NCI-H2107 (cell line): ENCODE measurements at places on chromosomes 3 and 15.

GRCh38 chr15:89074402-89075012 lies 13.7 kb upstream of the ABHD2 start:
- DNase-seq = no peak

DNA sequence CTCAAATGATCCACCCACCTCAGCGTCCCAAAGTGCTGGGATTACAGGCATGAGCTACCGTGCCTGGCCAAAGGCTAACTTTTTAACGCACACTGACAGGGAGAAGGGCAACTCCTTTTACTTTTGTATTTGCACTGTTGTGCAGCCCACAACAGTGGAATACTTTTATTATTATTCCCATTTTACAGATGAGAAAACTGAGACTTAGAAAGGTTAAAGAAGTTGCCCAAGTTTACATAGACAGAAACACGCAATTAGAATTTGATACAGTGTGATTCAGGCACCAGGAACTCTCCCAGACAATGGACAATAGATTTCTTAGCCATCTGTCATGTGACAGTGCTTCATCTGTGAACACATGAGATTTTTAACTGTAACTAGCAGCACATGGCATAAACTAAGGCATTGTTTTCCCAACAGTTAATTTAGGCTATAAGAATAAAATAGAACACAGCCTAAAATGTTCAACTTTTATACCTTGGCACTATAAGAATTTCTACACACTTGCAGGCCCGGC lies 18.8 kb downstream of the STAG1 start:
- DNase-seq = no peak

- DNase-seq = no peak
Measured at GRCh38 chr3:62670351-62670750, 204.9 kb downstream of the CADPS start.

DNA sequence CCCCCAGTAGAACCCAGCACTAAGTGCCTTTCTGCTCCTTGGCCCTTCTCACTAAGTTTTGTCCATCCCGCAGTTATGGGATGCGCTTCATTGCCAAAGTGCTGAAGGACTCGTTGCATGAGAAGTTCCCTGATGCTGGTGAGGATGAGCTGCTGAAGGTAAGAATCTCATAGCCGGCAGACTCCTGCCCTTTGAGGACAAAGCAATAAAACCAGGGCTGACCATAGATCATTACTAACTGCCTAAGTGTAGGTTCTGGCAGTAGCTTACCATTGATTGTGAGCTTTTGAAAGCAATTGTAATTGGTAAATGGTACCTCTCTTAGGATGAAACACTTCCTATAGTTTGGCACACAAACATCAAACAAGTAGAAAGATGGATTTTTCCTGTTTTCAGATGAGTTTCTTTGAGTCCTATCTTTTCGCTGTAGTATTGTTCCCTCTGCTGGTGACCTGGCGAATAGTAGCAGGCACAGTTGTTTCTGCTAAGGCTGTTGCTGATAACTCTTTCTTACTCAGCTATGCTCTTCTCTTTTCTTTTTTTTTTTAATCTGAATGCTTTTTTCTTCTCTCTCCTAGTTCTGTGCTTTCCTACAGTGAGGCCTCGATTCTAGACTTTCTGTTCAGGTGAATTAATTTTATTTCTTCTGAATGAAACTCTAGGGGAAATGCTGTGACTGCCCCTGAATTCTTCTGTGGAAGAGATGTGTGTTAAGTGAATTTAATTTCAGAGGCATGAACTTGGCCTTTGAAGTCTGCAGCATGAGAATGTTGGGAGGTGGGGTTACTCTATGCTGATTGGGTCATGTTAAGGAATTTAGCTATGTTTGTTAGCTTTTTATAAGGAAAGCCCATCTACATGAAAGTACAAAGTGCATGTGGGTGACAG lies 47.4 kb upstream of the CRTC3 start:
- no peak for DNase-seq

DNA sequence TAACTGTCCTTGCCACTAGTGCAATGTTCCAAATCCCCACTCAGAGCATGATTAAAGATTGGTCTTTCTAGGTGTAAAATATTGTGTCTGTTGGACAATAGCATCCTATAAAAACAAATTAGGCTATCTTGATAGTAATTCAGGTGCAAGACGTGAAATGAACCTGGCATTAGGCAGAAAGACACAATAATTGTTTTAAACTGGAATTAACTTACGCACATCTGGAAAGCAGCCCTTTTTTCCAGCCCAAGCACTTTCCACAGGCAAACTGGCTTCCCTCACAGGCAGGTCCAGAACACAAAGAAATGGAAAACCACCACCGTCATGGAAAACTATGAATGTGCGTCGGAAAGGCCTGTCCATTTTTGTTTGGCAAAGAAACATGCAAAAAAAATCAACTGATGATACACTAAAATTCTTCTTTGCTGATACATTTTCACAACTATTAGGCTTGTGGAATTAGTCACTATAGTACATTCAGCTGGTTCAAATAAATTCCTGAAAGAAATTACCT lies 474.7 kb upstream of the IL12A start:
- no peak for DNase-seq

- no peak for DNase-seq
Measured at GRCh38 chr3:189267981-189268613, 96.3 kb downstream of the TPRG1 start.

GRCh38 chr3:172461530-172462138 lies 13.4 kb upstream of the GHSR start:
- DNase-seq = no peak

DNA sequence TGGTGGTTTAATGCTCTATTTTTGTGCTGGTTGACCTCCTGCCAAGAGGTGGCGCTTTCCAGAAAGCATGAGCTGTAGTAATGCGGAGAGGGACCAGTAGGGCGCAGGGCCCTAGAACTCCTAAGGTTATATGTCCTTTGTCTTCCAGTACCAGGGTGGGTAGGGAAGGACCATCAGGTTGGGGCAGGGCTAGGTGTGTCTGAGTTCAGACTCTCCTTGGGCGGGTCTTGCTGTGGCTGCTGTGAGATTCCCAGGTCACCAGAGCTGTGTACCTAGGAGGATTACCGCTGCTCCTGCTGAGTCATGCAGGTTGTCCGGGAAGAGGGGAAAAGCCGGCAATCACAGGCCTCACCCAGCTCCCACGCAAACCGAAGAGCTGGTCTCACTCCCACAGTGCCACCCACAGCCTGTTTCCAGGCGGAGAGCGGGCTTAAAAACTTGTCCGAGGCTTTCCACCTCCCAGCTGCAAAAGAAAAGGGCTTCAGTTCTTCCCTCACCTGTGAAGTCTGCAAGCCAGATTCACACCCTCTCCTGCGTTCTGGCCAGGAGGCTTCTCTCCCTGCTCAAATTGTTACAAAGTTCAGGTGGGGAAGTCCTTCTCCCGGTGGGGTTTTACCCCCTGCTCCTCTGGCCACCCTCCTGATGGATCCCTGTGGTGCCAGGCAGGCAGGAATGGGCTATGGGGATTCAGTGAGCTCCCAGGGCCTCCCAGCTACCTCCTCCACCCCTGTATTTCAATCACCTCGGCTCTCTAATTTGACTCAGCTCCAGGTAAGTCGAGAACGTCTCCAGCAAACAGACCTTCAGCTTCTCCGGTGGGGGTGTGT lies 37.7 kb upstream of the BCHE start:
- no peak for DNase-seq

DNA sequence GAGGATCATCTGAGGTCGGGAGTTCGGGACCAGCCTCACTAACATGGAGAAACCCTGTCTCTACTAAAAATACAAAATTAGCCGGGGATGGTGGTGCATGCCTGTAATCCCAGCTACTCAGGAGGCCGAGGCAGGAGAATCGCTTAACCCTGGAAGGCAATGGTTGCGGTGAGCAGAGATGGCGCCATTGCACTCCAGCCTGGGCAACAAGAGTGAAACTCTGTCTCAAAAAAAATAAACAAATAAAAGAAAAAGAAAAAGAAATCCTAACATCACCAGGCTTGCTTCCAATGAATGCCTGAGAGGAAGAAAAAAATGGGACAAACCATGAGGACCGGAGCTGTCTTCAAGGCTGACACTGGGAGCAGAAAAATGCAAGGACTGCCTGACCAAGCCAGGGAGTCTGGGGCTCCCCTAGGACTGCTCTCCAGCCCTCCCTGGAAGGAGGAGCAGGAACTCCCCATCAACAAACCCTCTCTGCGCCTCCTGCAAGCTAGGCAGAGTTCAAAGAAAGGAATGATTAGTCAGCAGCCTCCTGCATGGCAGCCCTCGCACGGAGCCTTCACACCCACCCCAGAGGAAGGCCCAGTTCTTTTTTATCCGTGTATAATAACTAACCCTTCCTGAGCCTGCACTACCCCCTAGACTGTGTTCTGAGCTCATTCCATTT lies 55.4 kb downstream of the NUP210 start:
- DNase-seq = no peak

DNA sequence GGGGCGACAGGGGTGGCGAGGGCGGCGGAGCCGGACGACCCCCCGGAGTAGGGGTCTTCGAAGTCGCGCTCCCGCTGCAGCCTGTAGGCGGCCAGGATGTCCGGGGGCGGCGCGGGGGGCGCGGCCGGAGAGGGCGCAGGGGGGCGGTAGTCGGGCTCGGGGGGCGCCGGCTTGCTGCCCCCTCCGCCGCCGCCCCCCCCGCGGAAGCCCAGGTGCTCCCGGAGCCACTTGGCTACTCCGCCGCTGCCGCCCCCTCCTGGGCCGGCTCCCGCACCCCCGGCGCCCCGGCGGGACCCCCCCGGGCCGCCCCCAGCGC lies 230 bp downstream of the SHF start:
- no peak for DNase-seq

GRCh38 chr3:154078672-154079071 lies 42.5 kb upstream of the ARHGEF26 start:
- no peak for DNase-seq

DNA sequence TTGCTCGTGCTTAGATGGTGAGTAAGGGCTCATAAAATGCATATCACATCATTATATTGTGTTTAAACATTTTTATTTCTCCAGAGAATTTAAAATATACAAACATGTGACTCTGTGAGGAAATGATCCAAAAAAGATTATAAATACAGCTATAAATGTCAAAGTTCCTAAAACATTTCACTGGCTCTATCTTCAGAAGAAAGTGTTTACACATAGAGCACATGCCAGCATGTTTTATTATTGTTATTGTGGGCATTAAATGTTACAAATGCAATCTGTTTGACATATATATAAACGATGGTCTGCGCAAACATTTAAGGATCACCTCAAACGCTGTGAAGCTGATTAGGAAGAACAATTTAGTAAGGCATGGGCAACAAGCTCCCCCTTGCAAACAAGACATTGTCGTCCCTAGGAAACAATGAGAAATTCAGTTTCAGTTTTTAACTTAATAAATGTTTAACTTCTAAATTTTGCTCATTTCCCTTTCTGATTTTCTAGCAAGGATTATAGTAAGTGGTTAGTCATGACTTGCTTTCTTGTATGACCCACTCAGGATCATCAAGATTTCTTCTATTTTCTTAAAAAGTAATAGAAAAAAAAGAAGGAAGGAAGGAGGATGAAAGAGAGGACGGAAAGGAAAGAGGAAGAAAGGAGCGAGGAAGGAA lies 207.5 kb downstream of the SATB1 start:
- DNase-seq = no peak

GRCh38 chr3:171266034-171266739 lies 194.0 kb downstream of the TNIK start:
- no peak for DNase-seq

- no peak for DNase-seq
Measured at GRCh38 chr3:30764281-30764680, 130.2 kb downstream of the GADL1 start.

GRCh38 chr3:13338231-13338630 lies 81.9 kb downstream of the NUP210 start:
- DNase-seq = no peak

DNA sequence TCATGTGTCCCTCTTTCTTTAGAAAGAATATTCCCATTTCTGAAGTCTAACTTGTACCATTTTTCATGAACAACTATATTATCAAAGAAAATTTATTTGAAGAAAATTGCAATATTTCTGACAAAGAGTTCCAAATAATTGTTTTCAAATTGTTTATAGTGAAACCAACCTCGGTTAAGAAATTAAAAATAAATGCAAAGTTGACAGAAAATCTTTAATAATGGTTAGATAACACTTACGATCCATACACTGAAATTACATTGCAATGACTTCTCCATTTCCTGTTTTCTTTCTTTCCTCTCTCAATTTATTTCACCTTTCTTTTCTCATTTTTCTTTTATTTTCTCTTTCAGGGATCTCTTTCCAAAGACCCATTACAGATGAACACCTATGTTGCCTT lies 125.1 kb downstream of the STAC start:
- DNase-seq = no peak

DNA sequence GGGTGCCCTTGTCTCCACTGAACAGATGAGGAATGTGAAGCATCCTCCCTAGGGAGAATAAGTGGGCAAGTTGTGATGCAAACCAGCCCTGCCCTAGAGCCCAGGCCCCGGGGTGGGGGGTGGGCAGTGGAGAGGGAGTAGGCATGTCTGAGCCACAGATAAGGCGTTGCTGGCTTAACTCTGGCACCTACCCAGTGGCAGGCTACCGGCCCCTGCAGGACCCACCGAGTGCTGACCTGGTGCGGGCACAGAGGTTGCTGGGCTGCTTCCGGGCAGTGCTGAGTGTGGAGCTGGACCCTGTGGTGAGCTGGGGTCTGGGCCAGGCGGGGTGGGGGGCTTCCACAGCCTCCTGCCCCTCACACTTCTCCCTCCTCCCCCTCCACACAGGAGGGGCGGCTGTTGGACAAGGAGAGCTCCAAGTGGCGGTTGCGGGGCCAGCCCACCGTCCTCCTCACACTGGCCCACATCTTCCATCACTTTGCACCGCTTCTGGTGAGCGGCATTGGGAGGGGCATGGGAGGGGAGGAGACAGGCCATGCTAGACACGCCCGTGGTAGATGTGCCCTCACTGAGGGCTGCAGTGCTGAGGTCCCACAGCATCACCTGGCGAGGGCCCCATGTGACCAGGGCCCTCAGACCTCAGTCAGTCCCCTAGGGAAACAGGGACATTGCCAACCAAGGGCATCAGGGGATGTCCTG lies 10.1 kb downstream of the RNF123 start:
- no peak for DNase-seq

DNA sequence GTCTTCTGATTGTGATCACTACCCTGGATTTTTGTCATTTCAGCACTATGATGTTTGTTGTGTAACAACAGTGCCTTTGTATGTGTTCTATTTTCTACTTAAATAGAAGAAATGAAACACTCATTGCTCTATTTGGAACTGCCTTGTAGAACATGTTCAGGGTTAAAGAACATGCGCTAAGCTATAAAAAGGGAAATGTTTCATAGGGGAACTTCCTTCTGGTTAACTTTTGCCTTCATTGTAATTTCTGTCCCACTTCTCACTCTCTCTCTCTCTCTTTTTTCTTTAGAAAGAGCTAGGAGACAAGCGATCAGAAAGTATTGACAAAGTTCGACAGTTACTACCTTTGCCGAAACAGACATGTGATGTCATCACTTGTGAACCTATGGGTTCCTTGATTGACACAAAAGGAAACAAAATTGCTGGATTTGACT lies at the start of gene P2RY12:
TSS of gene P2RY12 (minus strand) at position 13 of the 434 bp plus-strand sequence. CDS start 45,908 bp downstream, outside the sequence.
- no peak for DNase-seq

- no peak for DNase-seq
Measured at GRCh38 chr3:76365275-76365674, 579.9 kb upstream of the ZNF717 start.

GRCh38 chr3:81726735-81727134 lies 34.7 kb downstream of the GBE1 start:
- no peak for DNase-seq
